ENCODE measurements at places on chromosomes 11 and 22.
A peak's percentile ranks its signal among the peaks of the same experiment; 100 is the strongest.

DNA sequence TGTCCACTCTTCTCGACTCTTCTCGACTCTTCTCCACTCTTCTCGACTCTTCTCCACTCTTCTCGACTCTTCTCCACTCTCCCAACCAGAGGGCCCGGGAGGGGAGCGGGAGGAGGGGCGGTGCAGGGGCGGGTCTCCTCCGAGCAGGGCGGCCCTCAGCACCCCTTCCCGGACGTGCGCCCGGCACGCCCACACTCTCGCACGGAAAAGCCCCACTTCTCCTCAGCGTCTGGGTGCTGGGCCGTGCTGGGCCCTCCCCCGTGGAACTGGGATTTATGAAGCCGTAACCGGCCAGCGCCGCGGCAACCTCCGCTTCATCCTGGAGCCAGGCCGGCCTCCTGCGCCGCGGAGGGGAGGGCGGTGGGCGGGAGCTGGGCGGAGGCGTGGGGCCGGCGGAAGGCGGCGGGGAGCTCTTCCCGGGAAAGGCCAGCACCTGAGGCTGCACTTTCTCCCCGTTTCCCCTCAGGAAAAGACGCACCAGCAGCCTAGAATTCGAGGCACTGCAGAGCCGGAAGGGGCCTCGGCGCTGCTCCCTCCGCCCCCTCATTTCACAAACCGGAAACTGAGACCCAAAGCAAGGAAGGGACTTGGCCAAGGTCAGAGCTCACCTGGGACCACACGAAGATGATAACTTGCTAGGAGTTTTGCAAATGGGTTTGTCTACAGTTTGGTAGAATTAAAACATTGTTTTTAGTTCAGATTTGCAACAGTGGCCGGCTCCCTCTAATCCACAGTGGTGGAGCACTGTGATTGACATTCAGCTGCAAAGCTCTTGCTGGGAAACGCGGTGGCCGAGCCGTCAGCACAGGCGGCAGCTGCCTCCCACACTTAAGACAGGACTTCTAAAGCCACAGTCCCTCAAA is 31.6 kb upstream of the JAM3 start:
- peak; percentile 42 for DNase-seq

DNA sequence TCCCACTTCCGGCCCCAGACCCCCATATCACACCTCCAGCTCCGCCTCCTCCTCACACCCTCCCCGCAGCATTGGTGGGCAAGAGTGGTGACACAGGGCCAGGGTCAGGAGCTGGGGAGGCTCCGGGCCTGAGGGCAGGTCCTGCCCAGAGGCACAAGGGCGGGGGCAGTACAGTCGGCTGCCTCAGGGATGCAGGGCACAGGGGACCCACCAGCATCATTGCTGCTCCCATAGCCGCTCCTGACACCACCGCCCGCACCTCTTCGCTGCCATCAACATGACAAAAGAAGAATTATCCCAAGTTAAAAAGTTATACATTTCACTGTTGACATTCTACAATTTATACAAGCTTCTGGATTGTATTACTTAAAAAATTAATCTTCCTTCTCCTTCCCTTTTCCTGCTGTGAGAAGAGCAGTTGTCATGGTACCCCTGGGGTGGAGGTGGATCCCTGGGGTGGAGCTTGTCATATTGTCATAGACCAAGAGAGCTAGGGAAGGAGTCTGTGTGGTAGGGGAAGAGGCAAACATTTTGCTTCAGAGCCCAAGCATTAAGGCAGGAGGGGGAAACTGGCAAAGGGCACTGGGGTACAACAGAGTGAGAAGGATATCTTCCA is 4.1 kb downstream of the SBF2 start:
- DNase-seq = no peak

DNA sequence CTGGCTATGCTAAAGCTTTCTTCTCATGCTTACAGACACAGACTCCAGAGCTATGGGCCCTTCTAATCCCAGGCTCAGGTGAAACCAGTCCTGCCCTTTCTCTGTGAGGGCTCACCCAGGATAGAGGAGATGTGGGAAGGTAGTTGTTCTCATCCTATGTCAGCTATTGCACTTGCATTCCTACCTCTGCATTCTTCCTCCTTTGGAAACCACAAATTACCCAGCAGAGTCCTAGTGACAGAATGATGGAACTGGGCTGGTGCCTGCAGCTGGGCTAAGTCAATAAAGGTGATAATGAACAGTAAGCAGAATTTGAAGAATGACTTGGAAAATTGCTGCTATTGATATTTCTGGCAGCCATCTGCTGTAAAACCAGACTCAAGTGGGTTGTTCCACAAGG is 560.0 kb downstream of the TMEM135 start:
- no peak for DNase-seq

DNA sequence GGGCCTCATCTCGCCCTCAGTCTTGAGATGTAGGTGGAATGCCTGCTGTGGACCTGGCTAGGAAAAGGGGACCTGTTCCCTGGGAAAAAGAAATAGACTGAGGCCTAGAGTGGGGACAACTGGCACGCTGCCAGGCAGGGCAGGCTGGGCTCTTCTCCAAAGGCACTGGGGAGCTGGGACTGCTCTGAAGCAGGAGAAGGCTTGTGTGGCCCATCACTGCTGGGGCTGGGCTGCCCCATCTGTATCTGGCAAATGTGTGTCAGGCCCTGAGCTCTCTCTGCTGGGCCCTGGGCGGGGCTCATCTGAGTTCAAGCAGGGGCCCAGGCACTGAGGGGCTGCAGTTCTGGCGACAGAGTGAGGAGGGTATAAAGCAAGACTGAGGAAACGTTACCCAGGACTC is 32.9 kb downstream of the ARVCF start:
- DNase-seq = no peak

DNA sequence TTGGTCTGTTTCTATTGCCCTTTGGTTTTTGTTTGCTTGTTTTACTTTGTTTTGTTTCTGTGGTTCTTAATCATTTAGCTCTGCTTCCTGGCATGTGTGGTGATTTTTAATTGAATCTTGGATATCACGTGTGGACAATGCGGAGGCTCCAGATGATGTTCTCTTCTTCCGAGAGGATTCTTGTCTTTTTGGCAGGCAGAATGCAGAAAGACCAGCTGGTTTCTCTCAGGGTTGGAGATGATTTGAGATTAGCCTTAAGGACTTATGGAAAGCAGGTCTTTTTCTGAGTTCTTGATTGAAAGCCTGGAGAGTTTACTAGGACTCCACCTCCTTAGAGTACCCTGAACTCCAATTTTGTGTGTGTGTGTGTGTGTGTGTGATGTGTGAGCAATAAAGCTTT is 21.0 kb upstream of the ANO1 start:
- no peak for DNase-seq

DNA sequence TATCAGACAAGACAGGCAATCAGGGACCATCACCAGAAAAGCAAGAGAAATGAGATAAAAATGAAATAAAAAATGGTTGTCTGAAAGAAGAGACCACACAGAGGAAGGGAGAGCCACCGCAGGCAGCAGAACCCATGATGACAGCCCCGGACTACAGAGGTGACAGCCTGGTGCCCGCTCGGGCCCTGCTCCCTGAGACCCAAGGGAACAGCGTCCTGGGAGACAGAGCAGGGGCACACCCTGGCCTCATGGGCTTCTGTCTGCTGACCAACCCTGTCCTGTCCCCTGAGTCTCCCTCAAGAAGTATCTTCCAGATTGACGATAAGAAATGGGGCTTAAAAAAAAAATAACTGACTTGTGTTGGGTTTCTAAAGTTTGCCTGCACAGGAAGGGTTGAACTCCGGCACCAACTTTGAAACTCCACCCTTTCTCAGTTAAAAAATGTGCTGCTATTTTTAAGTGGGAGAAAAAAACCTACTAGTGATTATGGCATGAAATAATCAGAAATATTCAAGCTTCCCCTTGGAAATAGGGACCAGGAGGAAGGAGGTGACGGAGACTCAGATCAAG is 70.1 kb upstream of the TTLL12 start:
- no peak for DNase-seq

DNA sequence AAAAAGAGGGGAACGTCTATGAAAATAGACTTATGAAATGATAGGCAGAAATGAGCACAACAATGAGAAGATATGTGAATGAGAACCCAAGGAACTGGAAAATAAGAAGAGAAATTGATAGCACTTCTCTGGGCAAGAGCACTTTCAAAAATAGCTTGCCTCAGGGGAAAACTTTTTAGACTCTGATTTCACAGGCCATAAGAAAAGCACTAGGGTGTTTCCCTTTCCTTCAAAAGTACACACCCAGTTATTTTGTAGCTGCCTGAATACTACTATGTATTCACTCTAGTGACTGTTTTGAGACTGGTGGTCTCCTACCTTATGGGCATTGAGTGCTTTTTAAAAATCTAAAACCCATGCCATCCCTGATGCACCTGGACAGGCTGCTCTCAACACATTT is 172.3 kb upstream of the SOX6 start:
- no peak for DNase-seq

- no peak for DNase-seq
Observed at GRCh38 chr22:38718414-38718813, 12.7 kb downstream of the GTPBP1 start.

DNA sequence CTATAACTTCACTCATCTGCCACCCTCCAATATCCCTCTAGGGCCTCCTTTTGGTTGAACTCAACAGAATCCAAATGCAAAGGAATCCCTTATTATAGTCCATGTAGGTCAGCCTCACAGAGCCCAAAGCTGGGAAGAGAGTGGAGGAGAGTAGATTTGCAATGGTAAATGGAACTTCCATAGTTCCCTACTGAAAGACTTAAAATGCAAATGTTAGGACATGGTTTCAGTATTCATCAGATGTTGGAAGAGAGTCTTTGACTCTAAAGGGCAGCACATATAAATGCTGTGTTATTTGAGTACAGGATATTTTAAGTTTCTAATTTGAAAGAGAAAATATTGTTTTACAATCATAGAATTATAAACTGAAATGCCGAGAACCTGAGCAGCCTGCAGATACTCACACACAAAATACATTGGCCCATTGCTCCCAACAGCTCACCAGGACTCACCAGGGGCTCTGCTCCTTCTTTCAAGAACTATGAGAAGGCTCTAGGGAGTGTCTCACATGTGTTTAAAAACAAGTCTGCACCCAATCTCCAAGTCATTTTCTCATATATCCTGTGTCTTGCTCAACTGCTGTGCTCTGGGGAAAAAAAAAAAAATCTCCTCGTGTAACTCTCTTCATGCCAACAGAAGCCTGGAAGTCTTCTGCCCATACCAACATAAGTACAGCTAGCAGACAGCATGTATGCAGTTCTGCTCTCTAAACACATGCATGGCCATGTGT is 39.6 kb downstream of the SYT9 start:
- DNase-seq = no peak

- no peak for DNase-seq
Observed at GRCh38 chr22:28894807-28895206, 11.4 kb downstream of the ZNRF3 start.

DNA sequence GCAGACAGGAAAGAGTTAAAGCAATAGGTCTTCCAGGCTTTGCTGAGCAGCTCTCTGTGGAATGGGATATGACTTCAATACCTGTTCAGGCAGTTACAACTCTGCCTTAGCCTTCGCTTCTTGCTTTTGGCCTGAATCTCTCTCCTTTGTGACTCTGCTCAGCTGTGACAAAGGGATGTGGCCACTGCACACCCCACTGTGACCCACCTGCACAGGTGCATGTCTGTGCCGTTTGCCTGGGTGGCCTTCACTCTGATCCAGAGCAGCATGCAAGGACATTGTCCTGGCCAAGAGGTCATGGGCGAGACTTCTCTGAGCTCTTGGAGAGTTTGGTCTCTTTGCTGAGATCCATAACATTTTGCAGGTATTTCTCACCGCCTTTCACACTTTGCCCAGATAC is 891.3 kb downstream of the BRD1 start:
- no peak for DNase-seq

DNA sequence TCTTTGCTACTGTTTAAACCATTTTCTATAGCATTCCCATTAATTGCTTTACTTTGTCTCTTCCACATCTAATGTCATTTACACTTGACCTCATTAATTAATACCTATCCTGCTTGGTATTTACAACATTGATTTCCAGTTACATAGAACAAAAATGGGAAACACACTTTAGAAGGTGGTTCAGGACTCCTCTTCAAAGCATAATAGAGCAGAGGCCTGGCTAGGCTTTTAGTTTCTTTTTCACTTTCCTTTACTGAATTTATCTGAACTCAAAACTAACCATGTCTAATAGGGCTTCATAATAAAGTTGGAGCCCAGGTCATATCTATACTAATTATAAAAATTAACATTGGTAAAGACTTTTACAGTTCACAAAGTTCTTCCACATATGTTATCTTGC is 648.0 kb upstream of the KIRREL3 start:
- no peak for DNase-seq

DNA sequence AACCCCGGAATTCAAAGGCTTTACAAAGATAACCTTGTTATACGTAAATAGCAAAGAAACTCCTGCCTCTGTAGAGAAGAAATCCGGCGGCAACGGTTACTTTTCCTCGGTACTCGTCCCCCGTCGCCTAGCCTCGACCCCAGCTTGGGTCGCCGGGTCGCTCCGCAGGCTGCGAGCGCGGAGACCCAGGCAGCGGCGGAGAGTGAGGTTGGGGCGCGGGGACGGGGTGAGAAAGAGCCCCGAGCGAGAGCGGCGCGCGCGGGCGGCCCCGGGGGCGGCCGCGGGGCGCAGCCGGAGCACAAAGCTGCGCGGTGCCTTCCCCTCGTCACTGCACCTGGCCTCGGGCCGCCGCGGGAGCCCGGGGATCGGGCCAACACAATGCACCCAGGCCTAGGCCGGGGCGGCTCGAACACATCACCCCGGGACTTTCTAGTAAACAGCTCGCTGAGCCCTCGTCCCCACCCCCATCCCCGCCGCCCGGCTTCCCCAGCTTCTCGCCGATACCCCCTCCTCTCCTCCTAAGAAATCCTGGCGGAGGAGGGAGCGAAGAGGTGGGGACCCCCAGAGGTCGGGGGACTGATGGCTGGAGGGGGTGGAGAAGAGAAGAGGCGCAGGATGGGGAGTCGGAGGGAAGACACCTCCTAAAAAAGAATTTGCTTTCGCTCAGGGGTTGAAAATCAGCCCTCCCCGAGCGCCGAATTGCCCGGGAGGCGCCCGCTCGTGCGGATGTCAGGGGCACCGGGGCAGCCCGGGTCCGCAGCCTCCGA is 845 bp downstream of the MPPED2 start:
- DNase-seq = no peak

DNA sequence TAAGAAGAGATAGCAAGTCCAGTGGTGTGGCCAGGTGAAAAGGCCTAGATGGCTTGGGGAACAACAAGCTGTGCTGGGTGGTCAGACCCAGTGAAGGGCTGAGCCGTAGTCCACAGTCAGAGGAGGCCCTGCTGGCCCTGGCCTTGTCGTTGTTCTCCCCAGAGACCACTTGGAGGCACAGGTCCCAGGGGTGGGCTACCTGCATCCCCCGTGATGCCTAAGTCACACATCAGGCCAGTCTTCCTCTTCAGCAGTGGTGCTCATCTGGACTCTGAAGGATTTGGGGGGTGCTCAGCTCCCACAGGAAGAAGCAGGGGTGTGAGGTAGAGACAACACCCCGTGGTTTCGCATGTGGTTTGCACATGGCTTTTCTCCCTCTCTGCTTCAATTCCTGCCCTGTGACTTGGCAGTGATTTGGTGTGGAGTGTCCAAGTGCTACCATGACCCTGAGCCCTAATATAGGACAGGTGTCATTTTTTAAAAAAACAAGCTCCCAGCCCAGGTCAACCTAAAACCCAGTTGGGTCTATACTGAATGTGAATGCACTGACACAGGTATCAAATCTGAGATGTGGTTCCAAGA is 51.0 kb downstream of the ALX4 start:
- DNase-seq = no peak
